ENCODE measurements at places on chromosomes 4 and X.
A peak's percentile ranks its signal among the peaks of the same experiment; 100 is the strongest.

DNA sequence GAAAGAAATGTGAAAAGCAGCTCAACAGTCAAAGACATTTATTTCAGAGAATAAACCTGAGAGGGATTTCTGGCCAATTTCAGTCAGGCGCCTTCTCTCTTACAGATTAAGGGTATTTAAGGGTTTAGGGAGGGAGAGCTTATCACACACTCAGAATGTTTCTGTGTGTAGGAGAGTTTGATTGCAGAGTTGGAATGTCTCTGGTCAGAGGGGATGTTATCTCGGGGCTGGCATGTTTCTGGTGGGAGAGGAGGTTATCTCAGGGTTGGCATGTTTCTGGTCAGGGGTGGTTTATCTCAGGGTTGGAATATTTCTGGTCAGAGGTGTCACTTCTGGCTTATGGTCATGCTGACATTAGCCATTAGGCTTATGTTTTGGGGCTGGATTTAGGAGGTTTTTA, 1920.5 kb upstream of the PCDH7 start:
- DNase-seq = no peak

DNA sequence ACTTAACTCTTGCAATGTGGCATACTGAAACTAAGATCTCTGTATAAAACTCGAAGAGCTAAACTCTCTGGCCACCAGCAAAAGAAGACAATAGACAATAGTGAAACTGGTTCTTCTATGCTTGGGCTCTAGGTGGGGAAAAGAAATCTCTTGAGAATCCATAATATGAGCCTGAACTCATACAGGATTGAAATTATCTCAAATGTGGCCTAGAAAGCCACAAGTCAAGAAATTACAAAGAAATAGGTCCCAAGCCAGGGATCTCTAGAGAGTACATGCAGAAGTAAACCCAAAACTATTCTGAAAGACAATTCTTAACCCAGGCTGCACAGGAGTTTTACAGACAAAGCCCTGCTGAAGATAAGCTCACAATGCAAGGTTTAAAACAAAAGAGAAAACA, 127.4 kb downstream of the ANAPC10 start:
- DNase-seq = no peak

GRCh38 chrX:130529531-130529930, 127.7 kb downstream of the RBMX2 start:
- no peak for DNase-seq

DNA sequence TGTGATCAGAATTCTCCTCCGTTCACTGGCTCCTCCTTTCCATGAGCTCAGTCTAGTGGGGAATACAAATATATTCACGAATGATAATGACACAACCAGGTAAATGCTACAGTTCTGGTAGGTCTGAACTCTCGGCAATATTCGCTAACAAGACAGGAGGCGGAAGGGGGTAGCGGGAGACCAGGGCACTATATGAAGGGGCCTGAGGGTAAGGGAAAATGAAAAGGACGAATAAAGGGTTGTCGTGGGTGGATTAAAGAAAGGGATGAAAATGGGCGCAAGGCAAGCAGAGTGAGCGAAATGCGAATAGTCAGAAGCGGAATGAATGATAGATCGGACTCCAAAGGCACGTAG, 743 bp downstream of the NKAP start:
- DNase-seq = no peak

DNA sequence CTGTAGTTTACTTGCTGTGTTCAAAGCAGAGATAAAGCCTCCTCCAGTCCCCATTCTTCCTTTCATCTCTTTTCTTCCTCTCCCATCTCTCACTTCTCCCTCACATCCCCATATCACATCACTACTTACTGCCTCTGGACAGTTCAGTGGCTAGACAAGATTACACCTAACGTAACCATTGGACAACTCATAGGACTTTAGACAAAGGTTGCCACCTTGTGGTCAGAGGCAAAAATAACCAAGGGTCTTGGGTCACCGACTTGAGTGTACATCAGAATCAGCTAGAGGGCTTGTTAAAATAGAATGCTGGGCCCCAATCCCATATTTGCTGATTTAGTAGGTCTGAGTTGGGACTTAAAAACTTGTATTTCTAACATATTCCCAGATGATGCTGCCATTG, 109.3 kb upstream of the DGKK start:
- DNase-seq = peak; percentile 4

DNA sequence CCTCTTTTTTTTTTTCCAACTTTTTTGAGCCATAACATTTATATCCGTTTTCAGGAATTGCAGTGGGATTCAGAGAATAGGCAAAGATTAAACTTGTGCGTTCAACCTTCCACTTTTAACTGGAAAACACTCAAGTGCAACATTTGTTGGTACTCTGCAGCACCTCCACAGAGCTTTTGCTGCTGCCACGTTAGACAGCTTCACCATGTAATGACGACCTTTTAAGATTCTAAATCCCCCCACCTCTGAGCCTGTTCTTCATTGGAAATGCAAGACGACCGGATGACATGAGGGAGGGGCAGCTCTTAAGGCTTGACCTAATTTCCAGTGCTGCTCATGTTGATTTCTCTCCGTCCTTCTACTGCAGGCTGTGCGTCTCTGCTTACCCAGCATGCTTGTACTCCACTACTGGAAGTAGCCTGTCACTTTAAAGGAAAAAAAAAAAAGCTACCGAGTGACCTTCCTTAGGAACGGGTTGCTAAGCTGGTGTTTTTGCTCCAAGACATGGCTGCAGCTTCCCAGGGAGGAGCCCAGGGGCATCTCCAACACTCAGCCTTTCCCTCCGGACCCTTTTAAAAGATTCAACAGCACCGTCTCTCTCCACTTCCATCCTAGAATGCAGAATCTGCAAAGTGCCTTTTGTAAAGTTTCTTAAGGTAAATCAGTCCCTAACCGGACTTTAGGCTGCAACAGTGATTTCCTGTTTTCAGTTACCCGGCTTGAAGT, at the start of gene CC2D2A:
TSS of gene CC2D2A (plus strand) at position 481 of the 726 bp plus-strand sequence. CDS start 6,051 bp downstream, outside the sequence.
- DNase-seq = no peak

DNA sequence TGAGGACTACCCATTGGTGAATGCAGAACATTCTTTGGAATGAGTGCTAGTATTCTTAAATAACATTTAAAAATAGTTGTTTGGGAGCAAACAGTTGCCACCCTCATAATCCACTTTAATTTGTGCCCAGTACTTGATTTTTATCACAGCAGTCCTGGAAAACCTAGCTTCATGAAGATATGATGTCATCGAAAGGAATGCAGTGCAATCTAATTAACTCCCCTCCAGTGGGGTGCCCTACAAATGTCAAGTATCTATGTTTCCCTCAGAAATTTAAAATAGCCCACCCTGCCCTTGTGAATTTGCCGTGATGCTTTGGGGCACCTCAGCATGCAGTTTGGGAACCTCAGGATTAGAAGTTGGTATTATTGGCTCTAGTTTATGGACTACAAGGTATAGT, 5.4 kb downstream of the RAB9A start:
- no peak for DNase-seq

DNA sequence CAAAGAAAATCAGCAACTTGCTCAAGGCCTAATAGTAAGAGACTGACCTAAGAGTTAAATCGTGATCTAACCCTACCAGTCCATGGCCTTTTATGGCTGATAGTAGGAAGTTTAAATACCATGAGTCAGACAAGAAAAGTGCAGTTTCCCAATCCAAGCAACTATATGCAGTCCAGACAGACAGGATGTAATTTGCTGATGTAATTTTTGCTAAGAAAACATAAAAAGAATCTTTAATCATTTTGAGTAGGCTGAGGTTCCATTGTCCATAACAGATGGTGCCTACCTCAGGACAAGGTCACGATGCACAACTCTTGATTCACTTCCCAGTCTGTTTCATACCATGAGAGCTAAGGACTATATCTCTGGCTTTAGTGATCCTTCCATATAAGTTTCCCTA, 317.5 kb upstream of the GRIA3 start:
- peak; percentile 76 for DNase-seq

- DNase-seq = no peak
These were observed 58.2 kb downstream of the WDR17 start for GRCh38 chr4:176123710-176124407.

DNA sequence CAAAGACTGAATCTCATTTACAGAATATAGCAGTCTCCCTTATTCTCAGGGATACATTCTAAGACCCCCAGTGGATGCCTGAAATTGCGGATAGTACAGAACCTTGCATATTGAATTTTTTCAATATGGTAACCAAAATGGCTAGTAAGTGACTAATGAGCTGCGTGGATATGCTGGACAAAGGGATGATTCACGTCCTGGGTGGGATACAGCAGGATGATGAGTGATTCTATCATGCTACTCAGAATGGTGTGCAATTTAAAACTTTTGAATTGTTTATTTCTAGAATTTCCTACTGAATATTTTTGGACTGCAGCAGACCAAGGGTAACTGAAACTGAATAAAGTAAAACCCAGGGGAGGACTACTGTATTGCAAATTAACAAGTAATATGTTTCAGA, 66.7 kb downstream of the STAG2 start:
- DNase-seq = peak; percentile 8

DNA sequence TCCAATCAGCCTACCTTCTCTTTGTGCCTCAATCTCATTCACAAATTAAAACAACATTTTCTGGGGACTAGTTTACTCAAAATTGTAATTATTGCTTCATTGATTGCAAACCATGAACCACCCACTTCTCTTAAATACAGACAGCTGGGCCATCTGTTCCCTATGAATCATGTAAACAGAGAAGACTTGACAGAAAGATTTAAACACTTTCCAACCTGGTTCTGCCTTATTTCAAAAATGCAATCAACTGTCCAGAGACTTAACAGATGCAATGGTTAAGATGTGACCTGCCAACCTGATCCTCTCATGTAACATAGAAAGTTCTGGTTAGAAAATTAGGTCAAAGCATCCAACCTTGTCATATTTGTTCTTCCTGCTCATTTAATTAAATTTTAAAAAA, 20.8 kb upstream of the SERTM2 start:
- no peak for DNase-seq

- DNase-seq = no peak
These were observed 307.7 kb upstream of the DDX53 start for GRCh38 chrX:22691966-22692565.

DNA sequence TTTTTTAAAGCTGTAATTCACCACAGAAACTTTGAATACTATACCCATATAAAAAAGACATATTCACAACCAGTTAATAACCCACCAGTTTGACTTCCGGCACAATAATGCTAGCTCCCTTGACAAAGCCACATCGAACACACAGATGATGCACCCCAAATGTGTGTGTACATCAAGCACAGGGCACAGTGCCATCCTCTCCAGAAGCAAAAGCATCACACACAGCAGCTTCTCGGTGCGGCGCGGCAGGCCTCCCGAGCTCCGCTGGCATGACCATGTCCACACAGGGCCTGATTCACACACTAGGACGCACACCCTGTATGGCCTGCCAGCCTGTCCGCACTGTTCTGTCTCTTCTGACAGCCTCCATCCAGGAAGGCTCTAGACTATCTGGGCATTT, 88.0 kb downstream of the LEF1 start:
- no peak for DNase-seq

GRCh38 chr4:177728361-177729152, 286.3 kb upstream of the AGA start:
- no peak for DNase-seq

DNA sequence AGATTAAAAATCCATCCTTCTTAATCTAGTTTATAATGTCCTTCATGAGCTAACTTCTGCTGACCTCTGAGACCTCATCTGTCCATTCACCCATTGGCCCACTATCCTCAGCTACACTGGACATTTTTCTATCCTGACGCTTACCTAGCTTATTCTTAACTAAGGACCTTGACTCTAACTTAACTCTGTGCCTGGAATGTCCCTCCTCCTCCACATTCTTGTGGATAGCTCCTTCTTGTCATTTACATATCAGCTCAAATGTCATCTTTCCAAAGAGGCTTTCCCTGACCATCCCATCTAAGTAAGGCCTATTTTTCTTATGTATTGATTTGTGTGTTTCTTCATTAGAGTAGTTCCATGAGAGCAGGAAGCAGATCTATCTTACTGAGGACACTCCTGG, 54.7 kb downstream of the ATXN3L start:
- DNase-seq = no peak

GRCh38 chr4:154643493-154643892, 31.0 kb upstream of the FGG start:
- no peak for DNase-seq

- peak; percentile 79 for DNase-seq
These were observed 132.1 kb upstream of the LDB2 start for GRCh38 chr4:17030543-17030942.

- DNase-seq = no peak
These were observed 3.0 kb upstream of the HGFAC start for GRCh38 chr4:3438847-3439180.
